ENCODE measurements at places on chromosomes 6 and 20.

DNA sequence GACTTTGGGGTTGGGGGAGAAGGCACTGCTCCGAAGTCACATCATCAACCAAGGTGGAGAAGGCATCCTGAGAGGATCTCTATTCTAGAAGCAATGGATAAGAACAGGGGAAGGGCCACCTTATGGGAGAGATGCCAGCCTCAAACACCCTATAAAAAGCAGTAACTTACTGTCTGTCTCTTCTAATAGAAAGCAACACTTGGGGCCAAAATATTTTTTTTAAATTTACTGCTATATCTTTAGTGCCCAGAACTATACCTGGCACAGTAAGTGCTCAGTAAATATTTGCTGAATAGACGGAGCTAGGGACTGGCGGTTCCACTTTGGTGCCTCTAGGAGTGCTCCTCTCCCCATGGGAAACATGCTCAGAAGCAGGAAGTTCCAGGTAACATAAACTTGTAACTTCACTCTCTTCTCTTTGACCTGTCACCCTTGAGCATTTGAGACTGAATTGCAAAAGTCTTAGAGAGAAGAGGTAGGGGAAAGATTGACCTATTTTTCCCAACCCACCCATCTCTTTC lies 807 bp upstream of the OTOR start:
- DNase-seq, result no peak

- DNase-seq, result no peak
These were observed 658 bp downstream of the CUL7 start for GRCh38 chr6:43052842-43053544.

DNA sequence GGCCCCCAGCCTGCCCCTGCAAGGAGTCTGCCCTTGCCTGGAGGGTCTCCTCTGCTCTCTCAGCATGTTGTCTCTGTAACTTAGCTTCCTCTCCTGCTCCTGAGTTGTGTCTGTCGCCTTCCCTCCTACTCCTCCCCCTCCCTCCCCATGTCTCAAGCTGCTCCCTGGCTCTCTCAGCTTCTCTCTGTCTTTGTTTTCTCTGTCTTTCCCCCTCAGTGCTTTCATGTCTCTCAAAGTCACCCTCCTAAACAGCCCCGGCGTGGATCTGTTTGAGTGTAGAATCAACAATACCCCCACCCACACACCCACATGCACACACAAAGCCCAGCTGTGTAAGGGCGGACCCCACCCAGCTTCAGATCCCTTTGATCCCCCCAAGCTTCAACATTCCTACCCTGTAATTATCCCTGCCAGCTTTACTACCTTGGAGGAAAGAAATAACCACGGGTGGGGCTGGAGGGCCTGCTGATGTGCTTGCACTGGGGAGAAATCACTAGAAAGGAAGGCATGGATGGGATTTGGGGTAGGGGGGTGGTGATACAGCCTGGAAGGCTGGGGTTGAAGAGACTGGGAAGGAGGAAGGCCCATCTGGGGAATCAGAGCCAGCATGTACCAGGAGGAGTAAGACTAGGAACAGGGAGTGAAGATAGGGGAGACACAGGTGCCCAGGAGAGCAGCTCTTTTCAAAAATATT lies 1.0 kb upstream of the LY6G6D start:
- no peak for DNase-seq

DNA sequence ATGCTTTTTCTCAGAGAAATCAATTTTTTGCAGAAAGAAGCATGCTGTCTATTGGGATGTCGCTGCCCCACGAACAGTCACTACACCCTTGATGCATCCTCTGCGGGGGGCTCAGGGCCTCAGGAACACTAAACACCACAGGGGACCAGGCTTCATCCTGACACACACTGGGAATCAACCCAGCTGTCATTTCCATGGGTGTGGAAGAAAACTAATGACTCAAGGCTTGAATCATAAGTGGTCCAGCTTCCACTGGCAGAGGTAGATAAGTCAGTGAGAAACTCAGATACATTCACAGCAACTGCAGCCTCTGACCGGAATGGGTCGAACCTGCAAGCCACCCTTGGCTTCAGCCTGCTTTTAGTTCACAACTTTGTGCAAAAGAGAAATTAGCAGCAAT lies 81.3 kb upstream of the SPTLC3 start:
- no peak for DNase-seq

GRCh38 chr6:41976794-41977484 lies 35.3 kb upstream of the CCND3 start:
- DNase-seq, result no peak

- DNase-seq, result peak; percentile 69
These were observed 2.0 kb downstream of the MYB start for GRCh38 chr6:135183002-135183531.

DNA sequence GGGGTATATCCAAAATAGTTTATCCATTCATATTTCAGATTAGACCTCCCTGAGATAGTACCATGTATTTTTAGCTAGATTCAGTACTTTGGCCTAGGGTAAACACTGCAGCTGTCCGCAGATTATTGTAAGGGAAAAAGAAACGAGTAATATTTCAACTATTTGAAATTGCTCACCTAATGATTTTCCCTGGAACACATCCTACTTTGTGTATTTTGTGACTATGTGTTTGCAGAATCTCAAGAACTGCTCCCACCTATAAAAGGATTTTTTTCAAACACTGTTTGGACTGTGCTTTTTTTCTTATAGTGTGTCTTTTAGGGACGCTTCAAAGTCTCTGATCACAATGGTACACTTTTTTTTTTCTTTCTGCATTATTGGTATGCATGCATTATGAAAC lies 42.3 kb downstream of the RGS17 start:
- DNase-seq, result no peak

DNA sequence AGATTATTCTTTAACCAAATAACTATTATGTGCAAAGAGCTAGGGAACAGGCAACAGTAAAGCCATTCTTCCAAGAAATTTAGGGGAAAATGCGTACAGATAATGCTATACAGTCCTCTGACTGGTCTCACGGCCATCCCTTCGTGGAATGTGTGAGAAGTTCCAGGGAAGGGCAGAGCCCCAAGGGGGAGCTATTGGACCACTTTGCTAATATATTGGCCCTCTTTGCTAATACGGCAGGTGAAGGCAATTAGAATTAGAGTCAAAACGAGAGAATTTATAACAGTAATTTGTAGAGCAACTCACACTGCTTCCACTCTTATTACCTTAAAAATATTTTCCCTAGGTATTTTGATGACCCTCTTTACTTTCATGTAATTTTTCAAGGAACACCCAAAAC lies 140.4 kb downstream of the IMPG1 start:
- peak; percentile 1 for DNase-seq

DNA sequence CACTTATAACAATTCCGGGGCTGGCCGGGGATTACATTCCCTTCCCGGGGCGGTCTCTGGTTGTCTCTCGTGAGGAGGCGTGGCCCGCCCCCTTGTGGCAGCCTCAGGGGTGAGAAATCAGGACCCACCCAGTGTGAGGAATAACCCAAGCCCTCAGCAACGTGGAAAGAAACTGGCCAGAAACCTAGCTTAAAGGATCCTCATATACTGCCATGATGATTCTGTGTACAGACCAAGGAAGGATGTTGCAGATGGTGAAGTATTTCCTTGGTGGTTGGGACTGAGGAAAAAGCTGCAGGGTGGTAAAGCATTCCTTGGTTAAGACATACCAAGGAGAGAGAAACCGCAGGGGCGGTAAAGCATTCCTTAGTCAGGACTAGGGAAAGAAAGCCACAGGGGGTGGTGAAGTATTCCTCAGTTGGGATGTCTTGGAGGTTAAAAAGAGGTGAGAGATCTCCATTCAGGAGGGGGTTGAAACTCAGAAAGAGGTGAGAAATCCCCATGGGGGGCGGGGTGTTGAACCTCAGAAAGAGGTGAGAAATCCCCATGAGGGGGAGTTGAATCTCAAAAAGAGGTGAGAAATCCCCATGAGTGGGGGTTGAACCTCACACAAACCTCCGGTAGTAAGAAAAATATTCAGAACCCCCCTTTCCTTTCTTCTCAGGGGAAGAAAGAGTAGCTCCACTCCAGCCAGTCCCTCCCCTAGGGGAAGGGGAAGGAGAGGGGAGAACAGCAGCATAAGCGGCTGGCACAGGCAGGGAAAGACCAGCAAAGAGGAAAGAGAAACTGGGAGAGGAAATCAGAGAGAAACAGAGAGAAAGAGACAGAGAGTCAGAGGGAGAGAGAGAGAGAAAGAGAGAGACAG lies 238.1 kb downstream of the RNGTT start:
- DNase-seq, result no peak

DNA sequence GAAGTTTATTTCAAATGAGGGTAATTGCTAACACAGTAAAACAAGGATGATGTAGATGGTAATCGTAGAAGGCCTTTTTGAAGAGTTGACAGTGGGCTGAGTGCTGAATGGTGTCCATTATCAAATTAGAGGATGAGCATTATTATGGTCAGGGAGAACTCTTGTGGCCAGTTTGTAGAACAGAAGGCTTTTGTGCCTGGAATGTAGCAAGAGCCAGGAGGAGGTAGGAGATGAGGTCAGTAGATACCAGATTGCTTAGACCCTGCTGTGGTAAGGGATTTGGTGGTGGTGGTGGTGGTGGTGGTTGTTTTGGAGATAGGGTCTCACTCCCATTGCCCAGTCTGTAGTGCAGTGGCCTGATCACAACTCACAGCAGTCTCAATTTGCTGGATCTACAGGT lies 6.2 kb downstream of the CSE1L start:
- no peak for DNase-seq

GRCh38 chr6:67544851-67545452 lies 1090.1 kb upstream of the ADGRB3 start:
- no peak for DNase-seq

- no peak for DNase-seq
These were observed 18.9 kb downstream of the TGM2 start for GRCh38 chr20:38146156-38146555.

- no peak for DNase-seq
These were observed 8.7 kb upstream of the RBPJL start for GRCh38 chr20:45297786-45298497.

DNA sequence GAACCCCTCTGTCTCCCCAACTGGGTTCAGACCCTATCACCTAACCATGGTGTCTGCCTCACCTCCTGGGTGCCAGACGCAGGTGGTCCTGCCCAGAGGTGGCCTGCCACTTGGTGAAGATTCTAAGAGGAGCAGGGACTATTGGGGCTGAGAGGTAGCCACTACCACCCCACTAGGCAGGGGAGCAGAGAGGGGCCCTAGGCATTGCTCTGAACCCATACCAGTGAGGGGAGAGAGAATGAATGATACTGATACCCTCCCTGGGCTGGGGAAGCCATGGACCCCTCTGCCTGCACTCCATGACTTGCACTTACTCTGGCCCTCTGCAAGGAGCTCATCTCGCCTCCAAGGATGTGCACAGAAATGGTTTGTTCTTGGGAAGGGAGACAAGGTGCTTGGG lies 31.7 kb upstream of the SPDEF start:
- DNase-seq, result no peak

DNA sequence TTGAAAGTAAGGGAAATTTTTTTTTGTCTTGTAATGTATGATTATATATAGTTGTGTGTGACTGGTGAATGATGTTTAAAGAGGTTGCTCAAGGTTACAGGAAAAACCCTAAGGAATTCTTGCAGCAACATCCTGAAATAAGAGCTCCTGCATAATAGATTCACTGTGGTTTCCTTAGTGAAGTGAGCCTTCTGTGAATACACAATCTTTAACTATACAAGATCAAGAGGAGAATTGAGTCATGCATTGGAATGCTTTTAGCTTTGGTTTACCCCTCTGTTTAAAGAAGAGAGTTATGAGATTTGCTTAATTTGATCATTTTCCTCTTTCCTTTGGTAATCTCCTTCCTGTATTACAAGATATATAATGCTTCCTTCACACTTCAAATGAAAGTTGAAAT lies 141.6 kb upstream of the EYA4 start:
- DNase-seq, result no peak

GRCh38 chr6:7051780-7052442 lies 55.9 kb upstream of the RREB1 start:
- peak; percentile 51 for DNase-seq

GRCh38 chr6:128358244-128358776 lies 162.1 kb downstream of the PTPRK start:
- no peak for DNase-seq
